RWPE2 (cell line): ENCODE measurements at places on chromosomes 1 and 21.

DNA sequence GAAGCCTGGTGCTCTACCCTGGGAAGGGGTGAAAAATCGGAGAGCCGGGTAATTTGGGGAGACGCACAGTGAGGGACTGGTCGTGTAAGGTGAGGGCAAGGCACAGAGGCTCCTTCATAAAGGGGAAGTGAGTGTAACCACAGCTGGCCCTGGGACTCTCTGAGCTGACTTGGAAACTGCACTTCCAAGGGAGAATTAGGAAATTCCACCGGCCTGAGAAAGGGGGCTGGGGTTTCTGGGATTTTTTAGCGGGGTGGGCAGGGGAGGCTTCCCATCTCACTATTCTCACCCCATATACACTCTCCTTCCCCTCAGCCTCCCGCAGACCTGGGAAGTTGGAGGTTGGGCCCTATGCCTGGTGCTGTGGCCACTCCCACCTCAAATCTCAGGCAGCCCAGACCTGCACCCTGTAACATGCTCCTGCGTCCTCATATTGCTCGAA, 88.3 kb upstream of the IPO9 start:
- peak overlapping the region; percentile 84 for H3K27ac ChIP-seq
- H3K27me3 ChIP-seq, result no peaks in the 10 kb centered on the region
- peaks cover 37% of the 10 kb centered on the region for H3K36me3 ChIP-seq
- H3K4me1 ChIP-seq, result peaks cover 34% of the 10 kb centered on the region
- no peak for DNase-seq
- peak overlapping the region; percentile 64 for H3K4me3 ChIP-seq

- H3K27me3 ChIP-seq, result no peaks in the 10 kb centered on the region
- DNase-seq, result no peak
- H3K27ac ChIP-seq, result no peak overlapping the region
- no peak overlapping the region for H3K4me3 ChIP-seq
- no peaks in the 10 kb centered on the region for H3K36me3 ChIP-seq
These were observed 46.0 kb downstream of the ALG6 start for GRCh38 chr1:63413394-63413793.

DNA sequence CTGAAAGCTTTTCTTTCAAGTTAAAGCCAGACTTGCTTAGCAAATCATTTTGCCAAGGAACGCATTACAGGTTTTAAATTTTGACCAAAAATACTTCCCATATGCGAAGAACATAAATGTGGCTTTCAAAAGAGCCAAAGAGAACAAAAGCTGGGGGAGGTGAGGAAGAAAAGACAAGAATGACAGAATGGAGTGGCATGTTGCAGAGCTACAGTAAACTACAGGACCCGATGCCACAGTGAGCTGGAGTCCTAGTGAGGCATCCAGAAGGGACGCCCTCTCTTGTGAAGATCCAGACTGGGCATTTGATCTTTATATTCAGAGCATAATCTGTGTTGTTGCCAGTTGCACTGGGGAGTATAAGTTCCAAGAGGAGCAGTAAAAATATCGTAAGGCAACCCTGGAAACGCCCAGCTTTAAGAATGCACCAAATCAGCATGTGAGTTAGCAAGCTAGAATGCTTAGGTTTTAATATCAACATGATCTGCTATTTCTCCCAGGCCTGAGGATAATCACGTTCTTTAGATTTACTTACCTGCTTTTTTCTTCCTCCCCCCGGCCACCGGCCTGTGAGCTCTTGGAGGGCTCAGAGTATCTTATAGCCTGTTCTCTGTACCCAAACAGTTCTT, 48.4 kb upstream of the HOOK1 start:
- H3K4me3 ChIP-seq, result no peak overlapping the region
- no peak for DNase-seq
- no peaks in the 10 kb centered on the region for H3K36me3 ChIP-seq
- no peaks in the 10 kb centered on the region for H3K27me3 ChIP-seq
- H3K4me1 ChIP-seq, result peaks cover 15% of the 10 kb centered on the region
- no peak overlapping the region for H3K27ac ChIP-seq

DNA sequence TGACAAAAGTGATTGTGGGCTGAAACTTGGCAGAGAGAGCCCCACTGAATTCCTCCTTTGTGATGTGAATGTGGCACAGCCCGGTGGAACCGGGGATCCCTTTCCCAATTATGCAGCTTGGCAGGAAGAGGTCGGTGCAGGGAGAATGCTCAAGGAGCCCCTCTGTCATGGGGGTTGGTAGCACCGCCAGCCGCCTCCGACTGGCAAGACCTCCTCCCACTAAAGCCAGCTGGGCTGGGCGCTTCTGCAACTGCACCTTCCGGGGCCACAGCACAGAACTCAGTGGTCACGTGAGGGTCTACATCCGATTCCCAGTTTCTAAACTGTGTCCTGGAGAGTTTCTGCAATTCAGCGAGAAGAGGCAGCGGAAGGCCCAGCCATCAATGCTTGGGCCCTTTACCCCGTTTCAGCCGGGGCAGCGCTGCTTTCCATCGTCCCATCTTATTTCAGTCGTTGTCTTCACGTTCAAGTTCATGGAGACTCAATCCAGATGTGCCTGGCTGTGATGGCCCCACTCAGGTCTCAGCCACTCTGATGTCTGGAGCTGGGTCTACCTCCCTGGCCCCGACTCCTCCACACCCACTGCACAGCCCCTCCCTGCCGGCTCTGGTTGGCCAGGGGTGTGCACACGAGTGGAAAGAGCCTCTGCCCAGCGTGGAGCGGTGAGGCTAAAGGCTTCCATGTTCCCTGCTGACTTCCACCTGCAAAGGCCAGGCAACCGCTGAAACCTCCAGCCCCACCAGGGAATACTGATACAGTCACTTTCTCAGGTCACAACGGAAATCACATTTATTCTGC, 39.8 kb upstream of the FHAD1 start:
- no peaks in the 10 kb centered on the region for H3K27me3 ChIP-seq
- H3K36me3 ChIP-seq, result peaks cover 13% of the 10 kb centered on the region
- H3K4me1 ChIP-seq, result no peaks in the 10 kb centered on the region
- DNase-seq, result no peak

DNA sequence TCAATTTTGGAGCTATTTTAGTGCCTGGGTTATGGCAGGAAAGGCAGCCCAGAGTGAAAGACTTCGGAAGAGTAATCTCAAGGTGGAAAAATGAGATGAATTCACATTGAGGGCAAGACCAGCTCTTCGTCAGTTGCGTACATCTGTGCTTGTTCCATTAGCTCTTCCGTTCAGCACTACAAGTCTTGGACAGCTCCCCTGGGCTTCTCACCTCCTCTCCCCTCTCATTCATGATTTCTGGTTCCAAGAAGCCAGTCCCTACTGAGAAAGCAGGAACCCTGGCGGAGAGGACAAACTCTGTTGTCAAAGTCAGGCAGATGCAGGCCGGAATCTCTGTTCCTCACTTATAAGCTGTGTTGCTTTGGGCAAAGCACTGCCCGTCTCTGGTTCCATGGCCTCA, 76.5 kb downstream of the ACTL8 start:
- H3K4me1 ChIP-seq, result no peaks in the 10 kb centered on the region
- H3K36me3 ChIP-seq, result no peaks in the 10 kb centered on the region
- DNase-seq, result no peak
- H3K27me3 ChIP-seq, result no peaks in the 10 kb centered on the region
- no peak overlapping the region for H3K27ac ChIP-seq
